ENCODE measurements at places on chromosomes 12 and 14.

GRCh38 chr12:77941401-77941800 lies 110.7 kb downstream of the NAV3 start:
- no peak for DNase-seq

DNA sequence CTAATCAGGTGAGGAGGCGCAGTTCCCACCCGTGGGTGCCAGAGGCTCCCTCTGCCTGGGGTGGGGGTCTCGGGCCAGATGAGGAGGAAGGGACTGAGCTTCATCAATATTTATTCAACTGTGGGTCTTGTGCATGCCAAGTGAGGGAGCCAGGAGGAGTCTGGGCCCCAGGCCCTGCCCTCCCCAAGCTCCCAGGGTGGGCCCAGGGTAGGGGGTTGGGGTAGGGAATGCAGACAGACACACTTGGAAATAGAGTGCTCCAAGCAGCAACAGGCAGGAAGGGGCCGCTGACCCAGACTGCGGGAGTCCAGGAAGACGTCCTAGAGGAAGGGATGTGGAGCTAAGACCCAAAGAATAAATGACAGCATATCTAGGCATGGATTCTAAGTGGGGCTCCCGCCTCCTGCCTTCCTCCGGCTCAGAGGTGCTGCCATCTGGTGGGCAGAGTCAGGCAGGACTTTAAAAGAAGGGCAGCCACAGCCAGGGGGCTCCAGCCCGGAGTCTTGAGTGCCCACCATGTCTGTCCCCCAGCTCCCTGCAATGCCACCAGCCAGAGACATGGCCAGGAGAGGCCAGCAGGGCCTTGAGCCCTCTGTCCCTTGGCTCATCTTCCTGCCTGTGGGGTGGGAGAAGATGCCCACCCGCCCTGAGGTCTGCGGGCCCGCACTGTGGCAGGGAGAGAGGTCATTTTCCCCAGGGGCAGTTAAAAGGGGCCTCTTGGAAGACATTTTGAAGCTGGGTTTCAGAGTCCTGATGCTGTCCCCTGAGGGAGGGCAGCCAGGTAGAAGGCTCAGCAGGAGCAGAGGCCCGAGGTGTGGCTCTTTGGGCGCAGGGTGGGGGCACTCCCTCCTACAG lies 70.1 kb downstream of the PHETA1 start:
- peak; percentile 80 for DNase-seq

DNA sequence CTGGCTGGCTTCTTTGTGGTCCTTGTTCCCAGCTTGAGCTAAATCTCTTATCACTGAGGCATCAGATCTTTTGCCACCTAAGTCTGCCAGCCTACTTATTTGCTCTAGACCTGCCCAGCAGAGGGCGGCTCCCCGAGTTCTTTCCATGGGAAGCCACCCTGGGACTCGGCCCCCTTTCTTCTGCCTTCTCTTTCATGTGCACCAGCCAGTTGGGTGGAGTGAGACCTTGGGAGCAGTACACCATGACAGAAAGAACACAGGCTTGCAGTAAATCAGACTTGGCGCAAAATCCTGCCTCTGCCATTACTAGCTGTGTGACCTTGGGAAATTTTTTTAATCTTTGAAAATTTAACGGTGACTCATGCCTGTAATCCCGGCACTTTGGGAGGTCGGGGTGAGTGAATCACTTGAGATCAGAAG lies 7.4 kb downstream of the SMAGP start:
- peak; percentile 82 for DNase-seq

GRCh38 chr14:20801726-20802125 lies 918 bp downstream of the RNASE1 start:
- DNase-seq = no peak

DNA sequence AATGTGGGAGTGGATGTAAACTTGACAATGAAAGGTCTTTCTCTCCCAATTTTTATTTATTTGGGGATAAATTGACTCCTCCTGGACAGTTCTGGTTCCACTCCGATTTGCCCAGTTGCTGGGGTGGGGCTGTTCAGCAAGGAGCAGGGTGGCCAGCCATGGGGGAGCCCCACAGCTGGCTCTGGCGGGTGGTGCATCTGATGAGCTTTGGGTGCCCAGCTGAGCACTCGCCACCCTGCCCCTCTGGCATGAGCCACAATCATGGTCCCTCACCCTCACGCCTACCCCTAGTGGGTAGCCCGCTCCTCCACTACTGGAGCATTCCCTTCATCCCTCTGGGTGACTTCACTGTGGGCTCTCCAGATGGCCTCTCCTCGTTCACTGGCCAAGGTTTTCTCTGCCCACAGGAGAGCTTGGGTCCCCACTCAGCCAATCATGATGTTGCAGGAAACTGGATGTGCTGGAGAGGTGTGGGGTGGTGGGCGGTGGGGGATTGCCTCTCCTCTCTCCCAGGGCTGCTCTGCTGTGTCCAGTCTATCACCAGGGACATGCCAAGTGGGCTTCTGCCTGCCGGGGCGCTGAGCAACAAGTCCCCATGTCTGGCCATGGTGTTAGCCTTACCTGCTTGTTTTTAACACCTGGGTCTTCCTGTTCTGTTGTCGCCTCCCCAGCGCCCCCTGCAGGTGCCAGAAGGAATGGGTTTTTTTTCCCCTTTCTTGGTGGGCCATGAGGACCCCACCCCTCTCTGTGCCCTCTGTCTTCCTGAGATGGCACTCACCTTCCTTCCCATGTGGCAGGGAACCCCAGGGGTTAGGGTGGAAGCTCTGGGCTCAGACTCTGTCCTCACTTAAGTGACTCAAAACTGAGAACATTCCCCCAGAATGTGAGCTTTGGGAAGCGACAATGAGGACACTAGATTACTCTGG lies 3.4 kb downstream of the CYP46A1 start:
- DNase-seq = no peak

Data from hematopoietic multipotent progenitor cell treated with erythropoietin and hydrocortisone succinate and interleukin-3 and kit ligand, for 6 days (in vitro differentiated cells).